ENCODE measurements at places on chromosomes 2 and 18.

DNA sequence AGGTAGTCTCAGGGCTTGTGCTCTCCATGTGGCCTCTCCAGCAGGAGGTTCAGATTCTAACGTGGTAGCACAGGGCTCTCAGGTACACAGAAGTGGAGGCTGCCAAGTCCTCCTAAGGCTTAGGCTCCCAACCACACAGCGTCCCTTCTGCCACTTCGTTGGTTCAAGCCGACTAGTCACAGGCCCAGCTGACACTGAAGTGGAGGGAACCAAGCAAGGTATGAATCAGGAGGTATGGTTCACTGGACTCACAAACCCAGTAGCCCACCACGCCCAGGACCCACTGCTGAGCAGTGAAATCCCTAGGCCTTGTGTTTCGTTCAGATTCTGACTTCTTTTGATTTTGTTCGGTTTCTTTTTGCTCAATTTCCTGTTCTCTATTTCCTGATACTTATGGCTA is 46.0 kb upstream of the SEC11C start:
- DNase-seq: no peak

DNA sequence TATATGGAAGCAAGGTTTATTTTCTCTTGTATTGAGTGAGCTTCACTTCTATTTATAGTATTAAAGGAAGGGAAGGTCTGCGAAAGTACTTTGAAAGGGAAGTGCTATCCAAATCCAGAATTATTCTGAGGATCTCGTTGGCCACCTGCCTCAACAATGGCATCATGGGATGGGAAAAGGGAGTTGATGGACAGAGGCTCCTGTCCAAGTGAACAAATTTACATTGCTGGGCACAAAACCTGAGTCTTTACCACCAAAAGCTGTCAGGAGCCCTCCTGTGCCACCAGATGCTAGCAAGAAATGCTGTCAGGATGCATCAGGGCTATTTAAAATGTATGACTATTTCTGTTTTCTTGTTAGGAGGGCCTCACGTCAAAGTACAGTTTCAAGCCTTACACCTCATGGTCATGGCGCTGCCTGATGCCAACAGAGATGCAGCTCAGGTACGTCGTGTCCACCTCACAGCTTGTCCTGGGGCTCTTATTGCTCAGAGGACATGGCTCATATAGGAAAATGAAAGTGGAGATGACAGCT is 157.3 kb downstream of the ARHGAP28 start:
- no peak for DNase-seq

DNA sequence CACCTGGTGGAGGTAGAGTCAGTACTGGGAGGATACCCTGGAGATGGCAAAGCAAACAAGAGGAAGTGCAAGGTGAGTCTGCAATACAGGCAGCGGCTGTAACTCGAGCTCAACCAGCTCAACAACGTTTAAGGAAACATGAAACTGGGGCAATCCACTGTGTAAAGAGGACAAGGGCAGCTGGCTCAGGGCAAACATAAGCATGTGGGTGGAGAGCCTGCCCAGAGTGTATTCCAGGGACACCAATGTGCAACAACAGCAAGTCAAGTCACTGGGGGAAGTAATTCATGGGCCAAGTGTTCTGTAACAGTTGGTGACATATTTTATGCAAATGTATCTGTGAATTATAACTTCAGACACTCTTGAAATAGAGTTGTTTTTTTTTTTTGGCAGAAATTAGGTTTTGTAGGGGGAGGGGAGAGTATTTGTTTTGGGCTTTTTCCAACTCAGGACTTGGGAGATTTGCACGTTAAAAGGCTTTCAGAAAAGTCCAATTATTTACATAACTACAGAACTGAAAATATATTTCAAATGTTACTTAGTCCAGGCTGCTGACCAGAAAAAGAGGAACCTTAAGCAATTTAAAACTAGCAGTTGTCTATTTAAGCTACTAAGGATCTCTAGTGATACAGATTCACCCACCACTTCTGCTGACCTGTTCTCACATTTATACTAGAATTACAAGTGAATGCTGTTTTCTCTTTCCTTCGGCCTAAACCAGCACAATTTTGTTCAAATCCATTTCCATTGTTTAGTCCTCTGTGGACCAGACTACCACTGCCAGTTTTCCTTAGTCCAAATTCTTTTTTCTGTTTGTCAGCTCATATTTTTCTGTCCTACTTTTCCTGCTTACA is 18.6 kb downstream of the NRXN1 start:
- DNase-seq: peak; percentile 4

- no peak for DNase-seq
These were observed 21.1 kb downstream of the ABCB11 start for GRCh38 chr2:169009865-169010579.

- no peak for DNase-seq
These were observed 60.6 kb downstream of the GBX2 start for GRCh38 chr2:236107536-236107935.

- DNase-seq: peak; percentile 16
These were observed 613.9 kb downstream of the IRS1 start for GRCh38 chr2:226185616-226186211.

- DNase-seq: no peak
These were observed 2115.5 kb upstream of the CELF4 start for GRCh38 chr18:39681061-39681460.

- no peak for DNase-seq
These were observed 4.4 kb downstream of the NFATC1 start for GRCh38 chr18:79400091-79400590.

- DNase-seq: no peak
These were observed 169.8 kb upstream of the ERBB4 start for GRCh38 chr2:212708355-212708754.

DNA sequence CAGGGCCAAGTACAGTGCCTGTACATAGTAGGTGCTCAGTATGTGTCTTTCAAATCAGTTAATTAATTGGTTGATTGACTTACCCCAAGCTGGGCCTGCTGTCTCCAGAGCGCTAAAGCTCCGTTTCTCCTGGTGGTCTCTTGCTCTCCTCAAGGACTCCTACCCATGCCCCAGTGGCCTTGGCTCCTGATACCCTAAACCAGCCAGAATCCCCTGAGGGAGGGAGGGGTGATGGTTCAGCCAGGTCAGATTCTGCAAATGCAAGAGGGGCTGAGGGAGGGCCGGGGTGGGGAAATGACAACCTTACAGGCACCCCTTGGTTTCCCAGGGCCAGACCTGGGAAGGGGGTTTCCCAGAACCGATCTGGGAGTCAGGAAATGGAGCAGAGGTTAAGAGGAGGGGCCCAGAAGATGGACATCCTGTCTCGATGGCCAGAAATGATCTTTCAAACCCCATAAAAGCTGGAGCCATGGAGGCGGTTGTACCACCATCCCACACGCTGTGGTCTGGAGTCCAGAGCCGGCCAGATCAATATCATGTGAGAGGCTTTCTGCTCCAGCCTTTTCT is 209.1 kb downstream of the TNS1 start:
- no peak for DNase-seq

DNA sequence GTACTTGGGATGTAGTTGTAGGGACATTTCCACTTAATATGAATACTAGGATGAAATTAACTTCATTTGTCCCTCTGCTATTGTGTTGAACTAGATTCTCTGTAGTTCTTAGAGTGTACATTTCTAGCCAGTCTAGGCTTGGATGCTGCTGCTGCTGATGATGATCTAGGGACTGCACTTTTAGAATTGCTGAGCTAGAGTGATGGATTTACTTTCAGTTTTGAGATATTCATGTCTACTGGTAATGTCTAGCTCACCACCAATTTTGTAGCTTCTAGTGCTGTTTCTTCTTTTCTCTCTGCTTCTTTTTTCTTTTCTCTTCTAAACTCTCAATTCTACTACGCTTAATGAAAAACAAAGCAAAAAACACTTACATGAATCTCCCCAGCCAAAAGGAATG is 49.4 kb downstream of the MRPS9 start:
- no peak for DNase-seq

DNA sequence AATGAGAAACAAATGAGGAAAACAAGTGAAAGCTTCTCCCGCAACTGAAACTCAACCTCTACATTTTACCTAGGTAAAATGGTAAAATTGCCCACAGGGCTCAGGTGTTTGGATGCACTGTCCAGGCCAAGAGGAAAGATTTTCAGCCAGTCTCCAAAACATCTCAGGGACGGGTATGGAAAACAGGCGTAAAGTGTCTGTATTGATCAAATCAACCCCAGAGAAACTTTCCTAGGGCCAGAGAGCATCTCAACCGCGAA is 361 bp upstream of the HAT1 start:
- no peak for DNase-seq

GRCh38 chr2:207224381-207224780 is 58.6 kb upstream of the KLF7 start:
- DNase-seq: no peak

GRCh38 chr2:142435847-142436246 is 305.0 kb upstream of the LRP1B start:
- DNase-seq: no peak

- DNase-seq: no peak
These were observed 101.8 kb upstream of the MAP2 start for GRCh38 chr2:209322041-209322440.

- no peak for DNase-seq
These were observed 40.6 kb downstream of the GEMIN6 start for GRCh38 chr2:38818565-38818964.

GRCh38 chr2:169080250-169081069 is 11.1 kb downstream of the DHRS9 start:
- DNase-seq: no peak

DNA sequence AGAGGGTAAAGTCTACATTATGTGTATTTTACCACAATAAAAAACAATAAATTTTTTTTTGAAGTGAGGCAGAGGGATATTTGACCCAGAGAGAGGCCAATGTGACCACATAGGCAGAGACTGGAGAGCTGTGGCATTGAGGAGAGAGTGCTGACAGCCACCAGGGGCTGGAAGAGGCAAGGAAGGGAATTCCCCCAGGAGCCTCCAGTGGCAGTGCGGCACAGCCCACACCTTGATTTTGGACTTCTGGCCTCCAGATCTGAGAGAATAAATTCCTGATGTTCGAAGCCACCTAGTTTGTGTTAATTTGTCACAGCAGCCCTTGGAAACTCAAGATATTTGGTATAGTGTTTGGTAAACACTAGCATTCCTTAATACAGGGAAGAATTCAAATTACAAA is 22.7 kb downstream of the ANKRD29 start:
- DNase-seq: no peak

GRCh38 chr2:136122661-136123060 is 4.7 kb upstream of the CXCR4 start:
- peak; percentile 13 for DNase-seq

DNA sequence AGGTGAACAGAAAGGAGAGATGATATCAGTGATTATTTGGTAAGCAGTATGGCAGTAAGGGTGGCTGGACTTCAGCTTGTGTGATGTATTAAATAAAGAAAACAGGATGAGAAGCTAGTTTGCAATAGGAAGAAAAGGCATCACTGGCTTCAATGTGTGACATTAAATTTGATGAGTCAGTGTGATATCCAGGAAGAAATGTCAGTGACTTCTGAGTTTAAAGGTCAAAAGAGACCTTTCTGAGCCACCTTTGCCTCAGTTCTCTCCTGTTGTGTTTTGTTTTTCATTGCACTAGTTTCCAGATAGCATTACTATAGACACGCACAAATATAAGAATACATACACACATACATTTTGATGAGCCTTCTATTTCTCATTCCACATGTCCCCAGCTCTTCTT is 105.6 kb downstream of the PIGN start:
- DNase-seq: no peak

GRCh38 chr2:598058-598802 is 79.0 kb downstream of the TMEM18 start:
- no peak for DNase-seq

- no peak for DNase-seq
These were observed 102.3 kb upstream of the ODC1 start for GRCh38 chr2:10550206-10551001.

GRCh38 chr2:78861546-78861945 is 164.0 kb upstream of the REG3G start:
- peak; percentile 23 for DNase-seq

DNA sequence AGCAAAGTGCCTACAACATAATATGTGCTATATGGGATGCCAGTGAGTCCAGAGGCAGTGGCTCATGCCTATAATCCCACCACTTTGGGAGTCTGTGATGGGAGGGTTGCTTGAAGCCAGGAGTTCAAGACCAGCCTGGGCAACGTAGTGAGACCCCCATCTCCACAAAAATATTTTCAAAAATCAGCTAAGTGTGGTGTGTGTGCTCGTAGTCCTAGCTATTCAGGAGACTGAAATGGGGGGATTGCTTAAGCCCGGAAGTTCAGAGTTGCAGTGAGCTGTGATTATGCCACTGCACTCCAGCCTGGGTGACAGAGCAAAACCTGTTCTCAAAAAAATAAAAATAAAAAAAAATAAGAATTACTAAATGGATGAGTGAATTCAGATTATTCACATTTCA is 23.4 kb downstream of the OTX1 start:
- DNase-seq: no peak

DNA sequence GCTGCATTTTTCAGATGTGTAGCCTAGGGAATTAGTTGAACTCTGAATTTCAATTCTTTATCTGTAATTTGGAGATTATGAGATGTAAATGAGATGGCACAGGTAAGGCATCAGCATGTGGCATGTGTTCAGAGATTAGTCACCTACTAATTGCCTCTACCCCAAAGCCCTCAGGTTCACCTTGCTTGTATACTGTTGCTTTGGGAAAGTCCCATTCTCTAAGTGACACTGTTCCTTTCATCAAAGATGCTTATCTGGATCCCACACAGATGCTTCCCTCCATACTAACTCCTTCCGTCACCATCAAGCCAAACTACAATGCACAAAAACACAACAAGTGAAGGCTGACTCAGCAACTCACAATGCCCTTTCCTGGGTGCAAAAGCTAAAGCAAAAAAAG is 143.7 kb downstream of the LRATD1 start:
- no peak for DNase-seq

DNA sequence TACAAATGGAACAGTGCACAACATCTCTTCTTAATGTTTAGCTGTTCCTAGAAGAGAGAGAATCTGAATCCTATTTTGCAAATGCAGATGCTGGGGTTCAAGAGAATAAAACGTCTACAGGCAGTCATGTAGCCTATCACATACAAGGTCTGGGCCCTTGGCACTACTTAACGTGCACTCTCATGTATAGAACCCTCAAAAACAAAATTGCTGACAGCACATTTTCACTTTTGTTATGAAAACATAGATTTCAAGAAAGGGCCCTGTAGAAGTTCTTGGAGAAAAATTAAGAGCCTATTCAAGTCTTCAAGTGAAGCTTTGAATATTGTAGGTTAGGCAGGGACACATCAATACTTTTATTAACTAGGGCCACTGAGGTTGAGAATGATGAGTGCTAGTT is 504.3 kb upstream of the FAM98A start:
- no peak for DNase-seq
